ENCODE measurements at places on chromosomes 2 and 18. TPM values are rescaled to one million over a fixed set of nuclear protein-coding genes. Genes with fewer than 3 reads are reported as not detected.

Gene IL36G
- not detected for total RNA-seq

Gene CPO
- not detected for total RNA-seq

Gene CD207
- 0.11 TPM for total RNA-seq

Gene SCN7A
- not detected for total RNA-seq

Gene SP5
- total RNA-seq = not detected

Gene WDCP
- 6.3 TPM for total RNA-seq

Gene VIT
- total RNA-seq = under 0.01 TPM

Gene SIX2
- total RNA-seq = not detected

Gene CCBE1
- total RNA-seq = 0.09 TPM

Gene DQX1
- total RNA-seq = 0.09 TPM

Gene BMP10
- total RNA-seq = not detected

Gene ZNF385B
- not detected for total RNA-seq

Gene POTEJ
- total RNA-seq = 0.26 TPM

Gene LCLAT1
- 11.3 TPM for total RNA-seq

Gene TXNDC2
- total RNA-seq = not detected

Gene ANKRD30BL
- not detected for total RNA-seq

Gene CYP27A1
- 12.7 TPM for total RNA-seq

Gene CYTIP
- not detected for total RNA-seq

Gene PSMA8
- total RNA-seq = not detected

Gene LPIN2
- 31.4 TPM for total RNA-seq

All from dermis lymphatic vessel endothelial cell (primary cell).